ENCODE measurements at places on chromosomes 6 and 20. TPM values are rescaled to one million over a fixed set of nuclear protein-coding genes. Genes with fewer than 3 reads are reported as not detected.

GRCh38 chr6:168319279-168320111 is at the start of gene DACT2:
Gene DACT2 (minus strand): TSS chr6:168319777. CDS start chr6:168319633, 144 bp downstream.
- DNase-seq: peak; percentile 46

GRCh38 chr6:111843347-111844147 is 29.7 kb downstream of the FYN start:
- DNase-seq: no peak

DNA sequence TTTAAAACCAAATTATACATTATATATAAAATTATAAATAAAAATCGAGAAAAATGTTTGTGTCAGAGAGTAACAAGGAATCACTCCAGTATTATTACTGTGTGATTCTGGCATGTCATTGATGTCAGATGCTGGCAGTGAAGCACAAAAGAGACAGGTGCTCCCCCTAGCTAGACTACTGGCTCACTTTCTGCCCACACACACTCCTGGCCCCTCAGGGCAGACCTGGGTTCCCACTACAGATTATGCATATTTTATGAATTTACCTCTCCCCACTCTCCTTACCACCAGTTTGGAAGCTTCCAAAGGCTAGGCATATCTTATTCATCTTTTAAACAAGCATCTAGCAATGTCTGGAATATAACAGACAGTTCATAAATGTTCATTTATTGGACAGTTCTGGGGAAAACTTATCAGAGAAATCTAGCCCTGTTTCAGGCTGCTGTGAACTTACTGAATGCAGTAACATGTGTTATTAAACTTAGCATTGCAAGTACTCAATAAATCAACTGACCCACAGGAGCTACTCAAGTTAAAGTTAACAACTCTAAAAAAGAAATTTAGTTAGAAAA is 12.8 kb downstream of the SNX3 start:
- DNase-seq: no peak

- DNase-seq: no peak
Measured at GRCh38 chr6:117050301-117050700, 173.3 kb downstream of the RFX6 start.

DNA sequence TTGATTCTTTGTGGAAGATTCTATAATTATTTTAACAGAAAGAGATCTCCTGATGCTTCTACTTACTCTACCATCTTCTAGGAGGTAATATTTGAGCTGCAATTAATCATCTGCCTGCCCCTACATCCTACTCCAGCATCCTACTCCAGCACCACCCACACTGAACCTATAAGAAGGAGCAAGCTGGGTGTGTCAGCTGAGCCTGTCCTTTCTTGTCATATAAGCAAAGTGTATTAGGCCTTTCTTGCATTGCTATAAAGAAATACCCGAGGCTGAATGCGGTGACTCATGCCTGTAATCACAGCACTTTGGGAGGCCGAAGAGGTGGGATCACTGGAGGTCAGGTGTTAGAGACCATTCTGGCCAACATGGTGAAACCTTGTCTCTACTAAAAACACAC is 84.2 kb upstream of the ARG1 start:
- no peak for DNase-seq

GRCh38 chr6:2658788-2659187 is 91.9 kb downstream of the MYLK4 start:
- DNase-seq: no peak

PRKN gene
- total RNA-seq: 7.0 TPM

GRCh38 chr20:33553516-33553915 is 63.6 kb downstream of the CBFA2T2 start:
- DNase-seq: no peak

DNA sequence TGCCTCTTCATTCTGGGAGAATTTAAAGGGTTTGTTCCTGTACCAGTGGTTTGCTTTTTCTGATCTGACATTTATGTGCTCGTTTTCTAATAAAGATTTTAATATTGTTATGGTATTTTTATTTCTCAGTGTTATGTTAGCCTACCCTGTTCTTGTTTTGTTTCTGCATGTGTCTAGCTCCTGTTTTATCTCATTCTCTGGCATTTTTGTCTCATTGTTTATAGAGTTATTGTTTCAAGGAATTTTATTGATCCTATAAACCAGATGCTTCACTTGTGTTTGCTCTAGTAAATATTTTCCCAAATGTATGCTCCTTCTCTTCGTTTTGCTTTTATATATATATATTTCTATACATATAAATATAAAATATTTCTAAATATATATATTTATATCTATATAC is 152.8 kb downstream of the PLCB1 start:
- no peak for DNase-seq

DNA sequence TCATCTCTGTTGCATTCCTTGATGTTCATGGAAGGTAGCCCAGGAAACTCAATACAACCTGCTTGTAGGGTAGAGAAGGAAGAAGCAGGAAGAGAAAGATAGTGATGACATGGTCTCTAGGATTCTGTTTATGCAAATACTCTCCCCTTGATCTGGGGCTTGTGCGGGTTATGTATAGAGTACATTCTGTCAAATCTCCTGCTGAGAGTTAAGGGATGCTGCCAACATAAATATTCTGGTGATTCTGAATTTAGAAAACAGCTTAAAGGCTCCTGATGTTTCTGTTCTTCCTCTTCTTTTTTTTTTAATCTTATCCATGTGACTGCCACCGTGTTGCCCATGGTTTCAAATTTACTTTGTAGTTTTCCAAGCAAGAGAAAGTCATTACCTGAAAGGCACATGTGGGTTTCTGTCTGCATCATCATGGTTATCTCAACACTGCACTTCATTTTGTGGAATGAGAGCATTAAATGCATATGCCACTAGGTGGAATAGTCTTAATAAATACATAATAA is 150.6 kb downstream of the RPS12 start:
- DNase-seq: no peak

RSPH4A gene
- total RNA-seq: 0.98 TPM

LY6G5B gene
- total RNA-seq: 43.1 TPM

DNA sequence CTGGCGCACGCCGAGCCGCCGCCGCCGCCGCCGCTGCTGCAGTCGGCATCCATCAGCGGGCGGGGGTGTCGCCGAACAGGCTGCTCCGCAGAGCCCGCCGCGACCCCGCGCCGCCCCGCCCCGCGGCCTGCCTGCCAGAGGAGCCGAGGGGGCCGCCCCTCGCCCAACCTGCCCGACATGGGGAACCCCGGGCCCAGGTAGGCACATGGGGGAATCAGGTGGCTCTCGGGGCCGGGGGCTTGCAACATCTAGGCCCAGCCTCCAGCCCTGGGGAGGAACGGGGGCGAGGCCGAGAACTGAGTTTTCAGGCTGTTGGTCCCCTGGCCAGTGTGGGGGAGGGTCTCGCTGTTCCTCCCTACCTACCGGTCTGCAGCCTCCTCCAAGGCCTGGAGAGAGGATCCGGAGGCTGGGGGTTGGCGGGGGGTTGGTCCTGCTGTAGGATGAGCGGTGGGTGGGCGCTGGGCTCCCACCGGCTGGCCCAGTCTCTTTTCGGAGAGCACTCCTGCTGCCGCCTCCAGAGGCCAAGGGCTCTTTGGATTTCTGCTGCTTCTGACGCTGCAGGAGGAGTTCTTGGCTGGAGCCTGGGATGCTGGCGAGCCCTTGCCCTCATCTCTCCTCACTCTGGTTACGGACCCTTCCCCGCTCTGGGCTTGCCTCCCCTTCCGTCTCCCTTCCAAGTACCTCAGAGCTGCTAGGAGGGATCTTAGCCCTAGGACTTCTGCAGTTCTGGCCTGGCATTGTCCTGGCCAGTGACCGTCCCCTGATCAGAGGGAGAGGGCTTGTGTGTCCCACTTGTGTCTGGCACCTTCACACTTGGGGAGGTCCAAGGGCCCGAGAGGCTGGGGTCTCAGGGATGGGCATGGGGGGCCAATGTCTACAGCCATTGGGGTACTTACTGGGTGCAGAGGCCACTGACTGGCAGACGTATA is at the start of gene EPB41L1:
Gene EPB41L1 (plus strand): TSS at position 41 of the 929 bp plus-strand sequence. CDS start 19,038 bp downstream, outside the sequence.
- peak; percentile 53 for DNase-seq

Data from glutamatergic neuron (in vitro differentiated cells).